Central memory CD4-positive, alpha-beta T cell (primary cell): ENCODE measurements at places on chromosomes 7 and 10.

DNA sequence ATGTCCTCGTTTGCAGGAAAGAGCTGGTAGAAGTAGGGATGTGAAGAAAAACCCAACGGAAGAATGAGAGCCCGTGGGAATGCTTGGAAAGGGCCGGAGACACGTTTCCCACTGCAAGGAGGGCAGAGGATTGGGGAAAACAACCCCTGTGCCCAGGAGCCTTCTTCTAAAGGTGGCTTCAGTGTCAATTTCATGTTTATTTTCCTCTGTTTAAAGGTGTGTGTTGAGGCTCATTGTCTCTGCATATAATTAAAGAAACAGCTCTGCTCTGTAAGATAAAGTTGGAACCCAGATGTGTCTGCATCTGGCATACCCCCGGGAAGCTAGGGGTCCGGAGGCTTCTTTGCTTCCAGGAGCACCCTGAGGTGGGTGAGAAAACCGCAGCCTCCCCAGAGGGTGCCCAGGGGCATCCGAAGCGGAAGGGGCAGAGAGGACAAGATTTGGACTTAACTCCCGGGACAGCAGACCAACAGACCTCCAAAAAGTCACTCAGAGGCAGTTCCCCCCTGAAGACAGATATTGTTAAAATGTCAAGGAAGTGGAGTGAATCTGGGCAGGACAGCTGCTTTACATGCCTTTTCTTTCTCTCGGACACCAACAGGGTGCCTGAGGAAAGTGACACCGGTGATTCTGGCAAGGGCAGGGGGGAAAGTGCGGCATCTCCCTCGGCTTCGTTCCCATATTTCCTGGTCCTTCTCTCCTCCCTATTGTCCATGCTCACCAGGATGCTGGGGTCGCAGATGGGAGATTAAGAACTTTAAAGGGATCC lies 8.6 kb upstream of the GATA3 start:
- no peak for DNase-seq

- no peak for DNase-seq
These were observed 489.8 kb downstream of the NEBL start for GRCh38 chr10:20407357-20407756.

DNA sequence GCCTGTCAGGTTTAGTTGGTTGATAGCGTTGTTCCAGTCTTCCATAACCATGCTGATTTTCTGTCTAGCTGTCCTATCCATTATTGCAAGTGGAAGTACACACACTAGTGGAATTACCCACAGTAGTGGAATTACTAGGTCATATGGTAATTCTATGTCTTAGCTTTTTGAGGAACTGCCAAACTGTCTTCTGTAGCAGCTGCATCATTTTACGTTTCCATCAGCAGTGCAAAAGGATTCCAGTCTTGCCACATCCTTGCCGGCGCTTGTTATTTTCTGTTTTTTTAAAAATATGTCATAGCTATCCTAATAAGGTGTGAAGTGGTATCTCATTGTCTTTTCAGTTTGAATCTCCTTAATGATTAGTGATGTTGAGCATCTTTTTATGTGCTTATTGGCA lies 17.2 kb upstream of the RHBDD2 start:
- no peak for DNase-seq

- no peak for DNase-seq
These were observed 18.7 kb downstream of the KIFBP start for GRCh38 chr10:69007260-69007659.

DNA sequence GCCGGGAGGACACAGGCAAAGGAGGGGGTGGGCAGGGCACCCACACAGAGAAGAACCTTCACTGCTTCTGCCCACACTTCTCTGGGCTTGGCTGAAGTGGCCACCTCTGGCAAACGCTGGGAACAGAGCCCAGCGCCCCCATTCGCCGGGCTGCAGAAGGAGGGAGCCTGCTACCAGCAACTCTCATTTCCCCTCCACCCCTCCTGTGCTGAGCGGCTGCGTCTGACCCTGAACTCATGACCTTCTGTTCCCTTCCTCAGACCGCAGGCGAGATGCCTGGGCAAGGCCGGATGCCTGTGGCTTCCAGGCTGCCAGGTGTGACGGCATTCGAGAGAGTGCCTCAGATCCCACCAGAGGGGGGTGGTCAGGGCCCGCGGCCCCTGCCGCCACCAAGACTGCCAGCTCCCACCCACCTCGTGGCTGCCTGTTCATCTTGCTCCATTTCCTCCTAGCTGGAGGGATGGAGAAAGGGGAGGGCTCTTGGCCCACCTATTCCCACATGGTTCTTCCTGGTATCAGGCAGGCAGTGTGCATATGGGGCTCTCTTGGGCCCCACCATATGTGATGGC lies 19.8 kb downstream of the DNAJB12 start:
- peak; percentile 97 for DNase-seq

GRCh38 chr10:125473143-125473793 lies 209.7 kb downstream of the TEX36 start:
- no peak for DNase-seq
